ENCODE measurements at places on chromosomes 16 and 17.
A peak's percentile ranks its signal among the peaks of the same experiment; 100 is the strongest.

DNA sequence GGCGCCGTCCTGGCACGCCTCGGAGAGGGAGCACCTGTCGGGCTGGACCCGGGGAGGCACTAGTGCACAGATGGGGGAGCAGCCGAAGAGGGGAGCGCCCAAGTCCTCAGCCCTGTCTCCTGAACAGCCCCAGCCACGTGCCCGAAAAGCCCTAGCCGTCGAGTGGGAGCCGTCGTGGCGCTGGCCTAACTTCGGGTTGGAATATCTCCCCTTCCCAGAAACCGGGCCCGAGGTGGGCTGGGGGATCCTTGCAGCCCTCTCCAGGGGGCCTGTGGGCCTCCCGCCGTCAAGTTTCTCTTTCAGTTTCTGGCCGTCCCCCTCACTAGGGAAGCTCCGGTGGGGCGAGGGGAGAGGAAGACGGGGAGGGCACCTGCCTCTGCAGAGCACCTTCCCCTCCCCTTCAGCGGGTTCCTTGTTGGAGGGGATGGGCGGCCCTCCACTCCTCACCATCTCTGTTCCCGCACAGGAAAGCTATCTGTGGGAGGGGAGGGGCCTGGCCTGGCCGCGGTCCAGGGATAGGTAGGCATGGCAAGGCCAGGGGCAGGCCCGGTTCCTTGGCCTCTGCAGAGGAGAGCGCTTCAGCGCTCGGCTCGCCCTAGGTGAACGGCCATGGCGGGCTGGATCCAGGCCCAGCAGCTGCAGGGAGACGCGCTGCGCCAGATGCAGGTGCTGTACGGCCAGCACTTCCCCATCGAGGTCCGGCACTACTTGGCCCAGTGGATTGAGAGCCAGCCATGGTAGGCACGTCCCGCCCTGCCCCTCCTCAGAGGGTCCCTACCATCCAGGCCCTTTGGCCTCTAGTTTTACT is 709 bp downstream of the STAT5A start:
- DNase-seq: no peak

DNA sequence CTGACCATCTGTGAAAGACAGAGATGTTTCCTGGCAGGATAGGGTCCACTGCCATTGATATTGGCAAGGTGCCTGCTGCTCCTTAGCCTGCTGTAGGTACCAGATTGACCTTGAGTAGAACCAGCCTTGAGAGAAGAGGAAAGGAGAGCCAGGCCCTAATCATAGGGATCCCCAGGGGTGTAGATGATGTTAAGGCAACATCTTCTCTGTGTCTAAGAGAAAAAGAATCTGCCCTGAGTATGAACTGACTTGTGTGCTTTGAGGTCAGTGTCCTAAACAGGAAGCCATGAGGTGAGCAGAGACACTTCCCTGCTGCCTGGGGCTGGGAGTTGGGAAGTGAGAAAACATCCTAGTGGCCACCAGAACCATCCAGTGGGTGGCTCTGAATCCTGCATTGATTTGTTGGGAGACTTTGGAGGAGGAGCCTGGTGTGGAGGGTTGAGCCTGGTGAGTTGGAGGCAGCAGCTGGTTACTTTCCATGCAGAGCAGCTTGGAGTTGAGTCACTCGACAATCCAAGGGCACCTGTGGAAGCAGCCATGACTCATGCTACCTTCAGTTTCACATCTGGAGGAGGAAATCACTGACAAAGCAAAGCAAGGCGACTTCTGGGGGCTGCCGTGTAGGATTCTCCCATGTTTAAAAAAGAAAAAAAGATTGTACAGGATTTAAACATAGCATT is 47.8 kb downstream of the BMERB1 start:
- DNase-seq: peak; percentile 82

GRCh38 chr17:29958947-29959657 is 17.7 kb downstream of the EFCAB5 start:
- no peak for DNase-seq

- DNase-seq: no peak
Measured at GRCh38 chr16:22186517-22186916, 19.6 kb upstream of the EEF2K start.

DNA sequence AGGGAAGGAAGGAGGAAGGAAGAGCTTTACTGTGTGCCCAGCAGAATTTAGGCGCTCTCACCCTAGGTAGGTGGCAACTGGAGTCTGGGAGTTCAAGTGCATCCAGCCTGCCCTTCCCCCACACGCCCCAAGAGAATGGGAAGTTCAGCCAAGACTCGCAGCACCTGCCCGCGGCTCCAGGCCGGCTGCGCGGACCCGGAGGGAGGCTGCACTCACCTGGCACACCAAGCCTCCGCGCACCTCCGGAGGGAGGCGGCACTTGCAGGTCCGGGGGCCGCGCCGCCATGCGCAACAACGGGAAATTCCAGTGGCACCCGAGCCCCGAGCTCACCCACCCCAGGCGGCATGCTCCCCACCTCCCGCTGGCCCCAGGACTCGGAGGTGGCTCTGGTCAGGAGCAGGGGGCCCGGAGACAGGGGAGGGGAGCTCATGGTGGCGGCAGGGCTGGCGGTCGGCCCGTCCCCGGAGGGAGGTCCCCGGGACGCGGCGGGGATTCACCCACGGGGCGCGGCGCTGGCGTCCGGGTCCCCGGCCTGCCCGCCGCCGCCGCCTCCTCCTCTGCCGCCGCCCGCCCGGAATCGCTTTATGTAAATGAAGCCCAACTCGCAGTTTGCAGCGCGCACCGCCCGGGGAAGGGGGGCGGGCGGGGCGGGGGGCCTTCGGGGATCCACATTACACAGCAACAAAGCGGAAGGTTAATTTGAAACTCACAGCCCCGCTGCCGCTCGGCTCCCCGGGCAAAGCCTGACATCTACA is at the start of gene ZFHX3:
Gene ZFHX3 (minus strand): TSS at position 593 of the 756 bp plus-strand sequence. CDS start 87,983 bp downstream, outside the sequence.
- DNase-seq: no peak

- no peak for DNase-seq
Measured at GRCh38 chr17:21140911-21141310, 14.1 kb downstream of the DHRS7B start.

DNA sequence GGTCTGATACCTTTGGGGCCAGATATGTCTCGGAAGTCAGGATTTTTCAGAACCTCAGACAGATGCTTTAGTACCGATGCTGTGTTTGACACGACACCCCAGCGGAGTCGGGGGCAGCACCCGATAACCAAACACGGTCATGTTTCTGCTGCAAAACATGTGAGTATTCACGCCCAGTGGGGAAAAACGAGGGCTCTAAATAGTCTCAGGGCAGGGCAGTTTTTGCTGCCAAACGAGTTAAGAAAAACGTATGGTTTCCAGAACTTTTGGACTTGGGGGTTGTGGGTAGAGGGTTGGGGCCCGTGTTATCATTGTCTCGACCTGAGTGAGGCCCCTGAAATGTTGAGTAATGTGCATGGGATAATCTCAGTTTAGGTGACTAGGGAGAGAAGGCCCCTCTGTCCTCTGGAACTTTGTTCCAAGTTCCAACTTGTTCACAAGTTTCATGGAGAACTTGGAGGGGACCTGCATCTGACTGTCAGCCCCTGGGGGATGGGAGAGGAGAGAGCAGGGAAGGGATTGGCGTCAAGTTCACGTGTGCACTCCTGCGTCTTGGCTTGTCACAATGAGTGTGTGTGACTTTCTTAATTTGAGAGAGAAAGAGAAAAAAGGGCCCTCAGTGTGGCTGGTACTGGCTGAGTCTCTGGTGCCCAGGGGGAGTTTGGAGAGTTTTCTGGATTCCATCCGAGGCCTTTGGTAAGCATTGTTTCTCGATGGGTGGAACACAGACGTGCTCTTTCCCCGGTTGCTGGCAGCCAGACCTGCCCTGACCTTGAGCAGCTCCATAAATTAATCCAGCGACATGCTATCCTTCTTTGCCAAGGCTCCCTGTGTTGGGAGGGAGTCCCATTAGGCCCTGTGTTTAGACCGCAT is 83.9 kb upstream of the CIBAR2 start:
- no peak for DNase-seq

GRCh38 chr16:15598648-15599190 is 44.2 kb downstream of the MARF1 start:
- DNase-seq: no peak

GRCh38 chr17:79658811-79659207 is 48.0 kb upstream of the RBFOX3 start:
- DNase-seq: no peak

DNA sequence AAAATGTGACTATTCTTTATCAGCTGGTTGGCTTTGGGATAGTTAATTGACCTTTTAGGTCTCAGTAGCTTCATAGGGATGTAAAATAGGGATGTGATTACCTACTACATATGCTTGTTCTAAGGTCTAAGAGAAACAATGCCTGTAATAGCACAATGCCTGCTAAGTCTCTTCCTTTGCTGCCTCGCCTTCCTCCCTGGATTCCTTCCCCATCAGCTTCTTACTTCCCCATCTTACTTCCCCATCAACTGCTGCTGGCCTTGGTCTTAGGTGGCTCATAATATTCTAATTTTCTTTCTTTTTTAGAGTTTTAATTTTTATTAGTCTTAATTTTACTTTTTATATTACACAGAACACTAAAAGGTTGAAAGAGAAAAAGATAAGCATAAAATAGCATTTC is 59.2 kb upstream of the GOT2 start:
- no peak for DNase-seq

DNA sequence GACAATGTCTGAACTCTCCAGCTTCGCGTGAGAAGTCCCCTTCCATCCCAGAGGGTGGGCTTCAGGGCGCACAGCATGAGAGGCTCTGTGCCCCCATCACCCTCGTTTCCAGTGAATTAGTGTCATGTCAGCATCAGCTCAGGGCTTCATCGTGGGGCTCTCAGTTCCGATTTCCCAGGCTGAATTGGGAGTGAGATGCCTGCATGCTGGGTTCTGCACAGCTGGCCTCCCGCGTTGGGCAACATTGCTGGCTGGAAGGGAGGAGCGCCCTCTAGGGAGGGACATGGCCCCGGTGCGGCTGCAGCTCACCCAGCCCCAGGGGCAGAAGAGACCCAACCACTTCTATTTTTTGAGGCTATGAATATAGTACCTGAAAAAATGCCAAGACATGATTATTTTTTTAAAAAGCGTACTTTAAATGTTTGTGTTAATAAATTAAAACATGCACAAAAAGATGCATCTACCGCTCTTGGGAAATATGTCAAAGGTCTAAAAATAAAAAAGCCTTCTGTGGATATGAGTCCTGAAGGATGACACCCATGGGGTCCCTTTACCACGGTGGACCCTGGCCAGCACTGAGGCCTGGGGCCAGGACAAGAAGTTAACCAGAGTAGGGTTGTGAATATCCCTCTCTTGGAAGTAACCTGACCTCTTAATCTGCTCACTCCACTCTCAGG is 10.5 kb upstream of the ITGAD start:
- DNase-seq: no peak

GRCh38 chr17:74561586-74561985 is 5.7 kb downstream of the CD300H start:
- DNase-seq: no peak

DNA sequence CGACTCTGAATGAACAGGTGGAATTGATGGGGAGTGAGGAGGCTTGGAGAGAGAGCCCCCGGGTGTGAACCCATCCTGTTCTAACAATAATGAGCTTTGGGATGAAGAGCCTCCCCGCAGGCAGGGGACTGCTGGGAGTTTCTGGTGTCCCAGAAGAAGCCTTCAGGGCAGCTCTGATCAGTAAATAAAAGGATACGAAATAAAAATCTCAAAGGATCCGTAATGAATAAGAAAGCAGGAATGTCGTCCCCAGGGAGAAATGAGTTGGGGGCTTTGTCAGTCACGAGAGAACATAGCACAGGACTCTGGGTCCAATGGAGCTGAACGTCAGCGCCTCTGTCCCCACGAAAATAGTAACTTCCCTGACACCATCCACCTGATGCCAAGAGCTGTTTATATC is 113.4 kb downstream of the PITPNC1 start:
- DNase-seq: no peak

- DNase-seq: no peak
Measured at GRCh38 chr17:1286379-1287106, 7.1 kb downstream of the TRARG1 start.

DNA sequence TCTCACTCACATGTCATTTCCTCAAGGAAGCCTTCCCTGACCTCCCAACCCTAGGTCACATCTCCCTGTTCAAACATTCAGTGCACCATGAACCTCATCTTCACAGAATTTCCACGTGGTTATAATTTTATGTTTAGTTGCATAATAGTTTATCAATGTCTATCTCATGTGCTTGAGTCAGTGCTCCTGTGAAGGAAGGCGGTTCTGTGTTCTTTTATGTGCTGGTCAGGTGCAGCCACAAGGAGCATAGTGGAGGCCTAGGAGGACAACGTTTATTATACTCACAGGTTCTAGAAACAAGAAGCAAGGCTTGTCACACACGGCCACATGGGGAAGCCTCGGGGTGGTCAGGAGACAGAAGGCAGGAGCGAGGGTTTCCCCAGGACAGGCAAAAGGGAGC is 34.5 kb upstream of the SCNN1B start:
- no peak for DNase-seq

GRCh38 chr17:77571155-77571981 is 387.1 kb upstream of the TNRC6C start:
- no peak for DNase-seq

GRCh38 chr17:27326585-27326984 is 32.7 kb downstream of the WSB1 start:
- DNase-seq: no peak

DNA sequence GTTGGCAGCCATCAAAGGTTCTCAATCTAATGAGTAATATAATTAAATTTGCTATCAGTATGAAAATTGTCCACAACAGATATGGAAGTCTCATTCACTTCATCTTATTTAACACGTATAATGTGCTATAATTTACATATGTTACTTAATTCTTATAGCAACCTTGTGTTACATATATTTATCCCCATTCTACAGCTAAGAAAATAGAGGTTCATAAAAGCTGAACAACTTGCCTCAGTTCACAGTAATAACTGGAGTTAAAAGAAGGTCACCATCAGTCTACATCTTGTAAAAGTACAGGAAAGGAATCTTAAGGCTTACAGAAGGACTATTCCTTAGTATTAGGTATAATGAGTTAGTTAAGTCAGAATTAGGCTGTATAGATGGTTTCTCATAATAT is 27.9 kb downstream of the STXBP4 start:
- no peak for DNase-seq

DNA sequence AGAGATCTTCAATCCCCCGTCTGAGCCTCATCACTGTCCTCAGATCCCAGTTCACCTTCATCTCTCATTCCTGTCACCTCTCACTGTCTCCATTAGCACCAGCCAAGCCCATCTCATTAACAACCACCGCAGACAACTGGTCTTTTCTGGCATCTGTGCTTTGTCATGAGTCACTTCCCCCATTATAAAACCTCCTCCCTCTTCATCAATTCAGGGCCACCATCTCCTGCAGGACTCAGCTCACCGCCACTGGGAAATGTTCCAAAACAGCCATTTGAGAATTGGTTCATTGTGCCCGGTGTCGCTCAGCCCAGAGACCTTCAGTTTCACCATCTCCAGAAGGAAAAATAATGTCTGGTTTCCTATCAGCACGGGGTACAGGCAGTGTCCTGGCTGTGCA is 56.9 kb upstream of the TEKT3 start:
- DNase-seq: no peak

Measured in AG09319 (cell line).